Kidney epithelial cell (primary cell): ENCODE measurements at places on chromosomes 5 and 9.

GRCh38 chr5:34957857-34958690, 28.7 kb downstream of the DNAJC21 start:
- no peak for DNase-seq

GRCh38 chr9:35691757-35692301, 2.1 kb upstream of the TPM2 start:
- DNase-seq, result no peak

GRCh38 chr5:173688703-173689102, 72.3 kb upstream of the BOD1 start:
- no peak for DNase-seq

GRCh38 chr5:67353500-67354450, 157.2 kb upstream of the CD180 start:
- DNase-seq, result no peak

DNA sequence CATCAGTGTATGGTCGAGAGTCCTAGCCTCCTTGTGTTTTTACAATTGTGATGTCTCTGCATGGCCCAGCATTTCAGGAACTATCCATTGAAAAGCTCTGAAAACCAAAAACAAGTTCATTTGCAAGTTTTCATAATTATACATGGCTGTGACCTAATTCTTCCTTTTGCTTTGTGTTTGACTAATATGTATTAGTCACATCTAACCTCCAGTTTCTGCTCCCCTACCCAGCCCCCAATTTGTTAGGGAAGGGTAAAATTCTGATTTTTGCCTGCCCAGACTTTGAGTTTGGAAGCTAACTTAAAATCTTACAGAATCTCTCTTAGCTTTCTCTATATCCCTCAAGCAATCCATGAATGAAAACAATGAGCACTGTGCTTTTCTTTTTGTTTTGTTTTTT, 128.2 kb upstream of the SEMA6A start:
- DNase-seq, result no peak

- DNase-seq, result no peak
Measured at GRCh38 chr5:53233645-53234405, 124.3 kb upstream of the MOCS2 start.

- DNase-seq, result no peak
Measured at GRCh38 chr9:93684161-93684765, 107.9 kb downstream of the PHF2 start.

DNA sequence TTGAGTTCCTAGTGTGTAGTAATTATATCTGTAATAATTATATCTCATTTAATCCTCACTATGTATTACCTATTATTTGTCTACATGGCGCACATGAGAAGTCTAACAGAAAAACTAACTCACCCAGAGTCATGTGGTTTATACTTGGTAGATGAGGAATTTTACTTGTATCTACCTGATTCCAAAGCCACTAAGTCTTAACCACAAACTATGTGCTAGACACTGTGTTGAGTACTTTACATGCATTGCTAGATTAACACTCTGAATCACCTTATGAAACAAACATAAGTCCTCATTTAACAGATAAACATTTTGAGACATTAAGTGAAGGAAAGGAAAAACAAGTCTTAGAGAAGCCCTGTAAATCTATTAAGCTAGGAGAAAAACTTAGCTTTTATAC, 404.8 kb downstream of the TLR4 start:
- DNase-seq, result no peak

DNA sequence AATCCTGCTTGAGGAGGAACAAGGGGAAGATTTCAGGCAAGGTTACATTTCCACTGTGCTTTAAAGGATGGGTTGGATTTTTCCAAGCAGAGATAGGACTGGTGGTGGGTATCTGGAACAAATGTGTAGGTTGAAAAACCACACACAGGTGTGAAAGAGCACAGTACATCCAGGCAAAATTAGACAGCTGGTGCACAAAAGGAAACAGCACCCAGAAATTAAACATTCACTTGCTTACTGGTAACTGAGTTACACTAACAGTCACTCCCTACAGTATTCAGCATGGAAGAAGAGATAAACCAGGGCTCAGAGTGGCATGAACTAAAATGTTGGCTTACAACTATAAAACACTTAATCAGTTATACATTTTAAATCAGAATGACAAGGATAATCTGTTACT, 81.5 kb upstream of the RASEF start:
- DNase-seq, result no peak

GRCh38 chr9:94900222-94901018, 173.9 kb downstream of the AOPEP start:
- DNase-seq, result no peak

GRCh38 chr5:142770650-142771609, 753 bp downstream of the ARHGAP26 start:
- DNase-seq, result no peak

- DNase-seq, result no peak
Measured at GRCh38 chr9:7935681-7936080, 136.1 kb upstream of the DMAC1 start.

- DNase-seq, result no peak
Measured at GRCh38 chr5:147145328-147145727, 89.5 kb upstream of the STK32A start.

GRCh38 chr5:149422366-149423048, 43.4 kb upstream of the IL17B start:
- no peak for DNase-seq
